ENCODE measurements at places on chromosomes 4 and X. TPM values are rescaled to one million over a fixed set of nuclear protein-coding genes. Genes with fewer than 3 reads are reported as not detected.

The RNF212 gene
- 4.1 TPM for polyA plus RNA-seq

The DHRSX gene
- 12.7 TPM for polyA plus RNA-seq

The MBNL3 gene
- 10.8 TPM for polyA plus RNA-seq

The PLP1 gene
- polyA plus RNA-seq, result 92.8 TPM

The MCTS1 gene
- 36.7 TPM for polyA plus RNA-seq

The WNK3 gene
- 1.9 TPM for polyA plus RNA-seq

The UGT2B10 gene
- 0.28 TPM for polyA plus RNA-seq

The LDB2 gene
- 42.8 TPM for polyA plus RNA-seq

The GAGE12F gene
- polyA plus RNA-seq, result not detected

The NAA11 gene
- 0.42 TPM for polyA plus RNA-seq

The HELT gene
- polyA plus RNA-seq, result not detected

Data from muscle of leg (tissue), 16 donors.